ENCODE measurements at places on chromosomes 4 and X.

DNA sequence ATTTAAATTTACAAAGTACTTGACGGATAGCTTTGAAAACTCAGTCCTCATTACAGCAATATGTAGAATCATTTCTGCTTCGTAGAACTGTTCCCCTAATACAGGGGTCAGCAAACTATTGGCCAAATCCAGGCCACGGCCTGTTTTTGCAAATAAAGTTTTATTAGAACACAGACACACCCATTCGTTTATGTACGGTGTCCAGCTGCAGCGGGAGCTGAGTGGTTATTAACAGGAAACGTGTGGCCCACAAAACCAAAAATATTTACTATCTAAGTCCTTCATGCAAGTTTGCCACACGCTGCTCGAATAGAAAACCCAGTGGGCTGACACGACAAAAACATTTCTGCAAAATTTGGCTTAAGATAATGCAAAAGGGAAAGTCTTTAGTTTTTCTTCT lies 146.5 kb downstream of the AFAP1 start:
- no peak for DNase-seq

- no peak for DNase-seq
Observed at GRCh38 chrX:40623139-40623536, at the start of gene MPC1L. Gene MPC1L (plus strand): TSS chrX:40623428. CDS start chrX:40623566, 138 bp downstream.

DNA sequence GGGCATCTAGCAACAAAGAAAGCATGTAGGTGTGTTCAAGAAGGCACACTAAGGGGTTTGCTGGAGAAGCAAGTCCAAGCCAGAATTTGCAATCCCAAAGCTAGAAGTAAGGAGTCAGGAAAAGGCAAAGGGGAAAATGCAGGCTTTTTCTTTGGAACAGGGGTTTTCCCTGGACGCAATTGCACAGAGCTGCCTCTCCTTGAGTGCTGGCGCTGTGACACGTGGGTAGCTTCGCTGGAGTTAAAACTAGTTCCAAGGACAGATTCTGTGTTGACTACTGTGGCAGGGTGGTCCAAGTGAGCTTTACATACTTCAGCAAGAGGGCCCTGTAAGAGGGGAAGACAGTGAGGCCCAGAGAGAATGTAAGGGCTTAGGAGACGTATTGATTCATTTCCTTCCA lies 277.1 kb downstream of the ADGRA3 start:
- no peak for DNase-seq

- DNase-seq: no peak
Observed at GRCh38 chrX:109886122-109886761, 116.7 kb upstream of the TMEM164 start.

DNA sequence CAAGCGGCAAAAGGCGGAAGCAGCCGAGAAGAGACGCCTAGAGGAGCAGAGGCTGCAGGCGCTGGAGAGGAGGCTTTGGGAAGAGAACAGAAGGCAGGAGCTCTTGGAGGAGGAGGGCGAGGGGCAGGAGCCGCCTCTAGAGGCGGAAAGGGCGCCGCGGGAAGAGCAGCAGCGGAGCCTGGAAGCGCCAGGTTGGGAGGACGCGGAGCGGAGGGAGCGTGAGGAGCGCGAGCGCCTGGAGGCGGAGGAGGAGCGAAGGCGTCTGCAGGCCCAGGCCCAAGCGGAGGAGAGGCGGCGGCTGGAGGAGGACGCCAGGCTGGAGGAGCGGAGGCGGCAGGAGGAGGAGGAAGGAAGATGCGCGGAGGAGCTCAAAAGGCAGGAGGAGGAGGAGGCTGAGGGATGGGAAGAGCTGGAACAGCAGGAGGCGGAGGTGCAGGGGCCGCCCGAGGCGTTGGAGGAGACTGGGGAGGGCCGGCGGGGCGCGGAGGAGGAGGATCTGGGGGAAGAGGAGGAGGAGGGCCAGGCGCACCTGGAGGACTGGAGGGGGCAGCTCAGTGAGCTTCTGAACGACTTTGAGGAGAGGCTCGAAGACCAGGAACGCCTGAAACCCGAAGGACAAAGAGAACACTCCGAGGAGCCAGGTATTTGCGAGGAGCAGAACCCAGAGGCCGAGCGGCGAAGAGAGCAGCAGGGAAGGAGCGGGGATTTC lies 72.9 kb downstream of the AASDH start:
- DNase-seq: no peak

DNA sequence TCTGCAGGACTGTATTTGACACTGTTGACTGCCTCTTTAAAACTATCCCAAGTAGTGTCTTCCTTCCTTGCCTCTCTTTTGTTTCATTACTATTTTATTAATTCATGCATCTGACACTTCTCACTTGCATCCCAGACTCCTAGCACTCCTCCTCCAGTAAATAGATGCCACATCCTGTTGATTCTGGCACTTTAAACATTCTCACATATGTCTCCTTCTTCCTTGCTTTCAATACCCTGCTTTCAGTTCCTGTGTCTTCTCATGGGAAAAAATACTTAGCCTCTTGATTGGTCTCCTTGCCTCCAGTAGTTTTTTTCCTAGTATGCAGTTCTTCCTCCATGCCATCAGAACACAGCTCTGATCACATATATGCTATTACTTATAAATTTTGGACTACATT lies 5.1 kb downstream of the RNF128 start:
- no peak for DNase-seq

DNA sequence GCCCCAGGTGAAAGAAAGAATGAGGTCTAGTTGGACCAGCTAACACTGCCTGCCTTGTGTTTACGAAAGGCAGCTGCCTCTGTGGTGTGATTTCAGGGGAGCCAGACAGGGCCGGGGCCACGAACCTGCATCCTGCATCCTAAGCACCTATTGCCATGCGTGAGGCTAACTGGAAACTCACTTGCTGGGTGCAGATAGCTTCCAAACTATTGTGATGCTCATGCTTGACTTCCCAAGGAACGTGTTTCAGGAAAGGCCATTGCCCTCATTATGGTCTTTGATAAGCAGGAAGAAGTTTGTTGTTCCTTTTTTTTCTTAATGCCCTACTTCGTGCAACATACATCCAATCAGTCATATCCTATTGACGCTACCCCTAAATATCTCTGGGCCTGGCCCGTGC lies 2.3 kb upstream of the IRF2 start:
- DNase-seq: no peak

- no peak for DNase-seq
Observed at GRCh38 chrX:149837639-149838038, 43.3 kb upstream of the MAGEA8 start.

DNA sequence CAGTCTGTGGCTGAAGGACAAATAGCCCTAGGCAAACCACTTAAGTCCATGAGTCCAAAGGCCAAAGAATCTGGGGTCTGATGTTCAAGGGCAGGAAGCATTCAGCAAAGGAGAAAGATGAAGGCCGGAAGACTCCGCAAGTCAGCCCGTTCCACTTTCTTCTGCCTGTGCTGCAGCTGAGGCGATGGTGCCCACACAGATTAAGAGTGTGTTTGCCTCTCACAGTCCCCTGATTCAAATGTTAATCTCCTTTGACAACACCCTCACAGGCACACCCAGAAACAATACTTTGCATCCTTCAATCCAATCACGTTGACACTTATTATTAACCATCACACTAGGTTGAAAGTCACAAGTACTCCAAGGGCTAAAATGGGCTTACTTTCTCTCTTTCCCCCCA lies 605.4 kb upstream of the GNPDA2 start:
- DNase-seq: no peak

DNA sequence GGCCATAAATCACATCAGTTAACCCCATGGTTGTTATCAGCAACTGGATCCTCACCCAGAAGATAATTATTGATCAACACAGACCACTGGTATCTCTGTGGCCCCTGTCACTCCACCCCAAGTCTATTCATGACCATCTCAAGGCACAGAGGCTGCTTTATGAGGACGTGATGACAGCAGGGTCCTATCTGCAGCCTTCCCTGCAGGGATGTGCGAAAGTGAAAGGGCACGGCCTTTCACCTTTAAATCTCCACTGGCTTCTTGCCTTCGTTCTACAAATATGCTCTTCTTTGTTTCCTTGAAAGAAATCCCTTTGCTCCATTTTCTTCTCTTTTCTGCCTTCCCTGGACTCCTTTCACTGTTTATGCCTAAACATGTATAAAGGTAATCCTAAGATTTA lies 170.6 kb upstream of the EDNRA start:
- no peak for DNase-seq

DNA sequence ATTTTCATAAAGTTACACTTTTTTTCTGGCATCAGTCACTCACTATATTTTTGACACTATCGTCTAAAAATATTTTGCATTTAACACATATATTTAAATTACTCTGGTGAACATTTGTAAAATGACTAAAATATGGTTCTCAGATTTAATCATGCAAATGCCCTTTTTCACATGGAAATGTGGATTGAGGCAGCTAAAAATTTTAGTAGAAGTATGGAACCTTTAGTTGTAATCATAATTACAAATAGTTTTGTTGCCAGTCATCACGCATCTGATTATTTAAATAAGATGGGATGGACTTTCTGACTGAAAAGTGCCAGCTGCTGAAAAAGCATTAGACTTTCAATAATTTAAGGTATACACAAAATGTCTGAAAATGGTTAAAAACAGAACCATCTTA lies 119.3 kb downstream of the PDHA2 start:
- no peak for DNase-seq

DNA sequence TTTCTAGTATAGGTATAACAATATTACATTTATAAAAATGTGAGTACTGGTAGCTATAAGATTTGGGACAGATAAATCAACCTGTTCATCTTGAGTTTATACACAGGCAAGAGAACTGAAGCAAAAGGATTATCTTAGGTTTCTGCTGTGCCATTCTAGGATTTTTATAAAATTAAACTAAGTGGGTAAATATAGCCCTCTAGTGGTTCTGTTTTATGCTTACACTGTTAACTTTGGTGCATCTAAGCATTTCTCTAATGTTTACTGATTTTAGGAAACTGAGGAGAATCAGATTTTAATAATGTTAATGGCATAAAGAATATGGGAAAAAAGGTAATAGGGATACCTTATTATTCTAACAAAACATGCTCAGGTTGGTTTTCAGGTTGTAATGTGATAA lies 1.1 kb upstream of the RRH start:
- no peak for DNase-seq

GRCh38 chr4:54093324-54094240 lies 6.4 kb upstream of the GSX2 start:
- no peak for DNase-seq

DNA sequence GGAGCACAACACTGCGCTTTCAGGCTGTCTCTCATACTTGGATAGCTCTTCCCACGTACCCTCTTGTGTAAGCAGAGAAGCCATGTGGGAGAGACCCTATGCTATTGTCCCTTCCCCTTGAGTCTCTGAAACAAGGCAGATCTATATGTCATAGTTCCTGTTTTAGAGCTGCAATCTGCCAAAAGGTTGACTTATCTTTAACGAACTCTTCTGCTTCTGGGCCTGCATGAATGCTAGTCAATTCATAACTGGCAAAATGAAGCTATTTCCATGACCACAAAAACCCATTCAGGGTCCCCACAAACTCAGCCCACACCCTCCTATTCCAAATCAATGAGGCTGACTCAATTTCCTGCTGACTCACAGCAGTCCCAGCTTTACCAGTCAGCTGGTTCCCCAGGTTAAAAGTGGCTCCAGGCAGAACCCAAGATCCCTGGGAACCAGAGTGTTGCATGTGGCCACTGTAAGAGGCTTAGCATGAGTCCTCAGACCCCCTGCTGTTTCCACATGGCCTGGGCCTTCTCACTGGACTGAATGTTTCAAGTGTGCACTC lies 25.3 kb upstream of the SOD3 start:
- DNase-seq: no peak

DNA sequence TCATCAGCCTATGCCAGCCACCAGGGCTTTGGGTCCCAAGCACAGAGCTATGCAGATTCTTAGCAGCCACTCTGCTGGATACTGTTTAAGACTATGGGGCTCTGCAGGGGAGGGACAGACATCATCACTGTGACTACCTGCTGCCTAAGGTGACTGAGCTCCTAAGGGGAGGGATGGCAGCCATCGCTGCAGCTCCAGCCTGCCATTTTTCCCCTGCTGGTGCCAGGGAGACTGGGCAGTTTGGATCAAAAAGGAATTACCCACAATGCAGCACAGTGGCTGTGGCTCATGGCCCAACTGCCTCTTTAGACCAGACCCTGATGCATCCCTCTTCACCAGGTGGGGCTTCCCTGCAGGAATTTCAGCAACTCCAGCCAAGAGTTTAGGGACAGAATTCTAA lies 28.6 kb upstream of the INPP4B start:
- no peak for DNase-seq

Data from NCI-H2029 treated with DMSO at 0.1 percent for 48 hours (cell line).